ENCODE measurements at places on chromosomes 7 and 10.

DNA sequence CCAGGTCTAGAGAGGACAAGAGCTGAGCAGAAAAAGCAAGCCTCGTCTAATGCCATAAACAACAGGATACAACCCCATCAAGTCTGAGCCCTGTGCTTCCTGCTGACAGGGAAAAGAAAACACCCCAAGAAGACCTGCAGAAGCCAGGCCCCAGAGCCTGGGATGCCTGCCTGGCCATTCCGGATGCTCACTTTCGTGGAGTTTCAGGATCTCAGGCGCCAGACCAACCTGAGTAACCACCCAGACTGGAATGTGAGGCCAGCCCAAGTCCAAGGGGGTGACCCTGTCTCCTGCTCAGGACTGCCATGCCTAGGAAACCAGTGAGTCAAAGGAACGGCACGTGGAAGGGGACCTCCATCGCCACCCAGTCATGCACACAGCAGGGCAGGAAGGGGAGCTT lies 74.3 kb downstream of the PLXNA4 start:
- no peak for DNase-seq

DNA sequence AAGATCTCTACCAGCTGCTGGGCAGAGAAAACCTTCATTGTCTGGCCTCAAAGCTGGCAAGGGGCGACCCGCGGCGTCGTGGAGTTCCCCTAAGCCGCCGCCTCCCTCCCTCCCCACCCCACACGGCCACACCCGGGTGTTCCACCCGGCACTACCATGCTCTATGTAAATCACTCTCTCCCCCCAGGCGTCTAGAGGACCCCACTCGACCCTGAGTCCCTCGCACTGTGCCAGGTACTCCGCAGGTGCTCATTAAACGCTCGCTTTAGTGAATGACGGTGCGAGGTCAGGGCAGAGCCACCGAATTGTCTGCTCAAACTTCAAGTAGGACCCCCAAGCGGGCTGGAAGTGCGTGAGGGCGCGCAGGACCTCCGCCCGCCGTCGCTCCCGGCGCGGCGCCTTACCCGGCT lies 628 bp downstream of the PARP12 start:
- DNase-seq: no peak

DNA sequence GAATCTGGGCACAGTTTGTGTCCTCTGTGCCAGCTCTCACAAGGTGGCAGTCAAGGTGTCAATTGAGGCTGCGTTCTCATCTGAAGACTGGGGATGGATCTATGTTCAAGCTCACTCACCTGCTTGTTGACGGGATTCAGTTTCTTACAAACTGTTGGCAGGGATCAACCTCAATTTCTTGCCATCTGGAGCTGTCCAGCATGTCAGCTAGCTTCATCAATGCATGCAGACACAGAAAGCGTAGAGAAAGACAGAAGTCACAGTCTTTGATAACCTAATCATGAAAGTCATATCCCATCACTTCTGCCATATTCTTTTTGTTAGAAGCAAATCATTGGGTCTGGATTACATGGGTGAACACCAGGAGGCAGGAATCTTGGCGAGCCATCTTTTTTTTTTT lies 32.0 kb upstream of the WAPL start:
- no peak for DNase-seq

DNA sequence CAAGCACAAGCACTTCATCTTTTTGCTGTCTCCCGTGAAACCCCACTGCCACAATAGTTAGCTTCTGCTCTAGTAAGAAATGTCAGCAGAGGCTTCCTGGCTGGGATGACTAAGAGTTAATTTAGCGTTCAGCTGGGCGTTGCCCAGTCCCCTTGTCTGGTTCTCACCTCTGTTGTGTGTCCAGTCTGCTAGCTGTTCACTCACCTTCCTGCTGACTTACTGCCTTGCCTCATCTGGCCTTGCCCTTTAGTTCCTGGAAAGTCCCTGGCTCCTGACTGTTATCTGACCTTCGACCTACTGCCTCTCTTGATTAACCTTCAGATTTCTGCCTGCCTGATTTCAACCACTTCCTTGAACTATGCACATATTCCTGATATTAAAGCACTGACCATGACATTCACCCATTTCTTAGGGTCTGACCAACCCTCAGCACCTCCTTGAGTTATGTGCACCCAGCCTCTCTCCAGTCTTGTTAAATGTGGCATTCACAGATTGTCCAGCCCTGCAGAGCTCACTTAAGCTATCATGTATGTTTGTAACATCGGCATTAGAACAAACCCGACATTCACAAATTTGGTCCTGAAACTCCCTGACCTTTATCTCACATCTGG lies 30.3 kb downstream of the C7orf33 start:
- DNase-seq: peak; percentile 3

- no peak for DNase-seq
Measured at GRCh38 chr10:73916761-73917470, 6.0 kb downstream of the PLAU start.

DNA sequence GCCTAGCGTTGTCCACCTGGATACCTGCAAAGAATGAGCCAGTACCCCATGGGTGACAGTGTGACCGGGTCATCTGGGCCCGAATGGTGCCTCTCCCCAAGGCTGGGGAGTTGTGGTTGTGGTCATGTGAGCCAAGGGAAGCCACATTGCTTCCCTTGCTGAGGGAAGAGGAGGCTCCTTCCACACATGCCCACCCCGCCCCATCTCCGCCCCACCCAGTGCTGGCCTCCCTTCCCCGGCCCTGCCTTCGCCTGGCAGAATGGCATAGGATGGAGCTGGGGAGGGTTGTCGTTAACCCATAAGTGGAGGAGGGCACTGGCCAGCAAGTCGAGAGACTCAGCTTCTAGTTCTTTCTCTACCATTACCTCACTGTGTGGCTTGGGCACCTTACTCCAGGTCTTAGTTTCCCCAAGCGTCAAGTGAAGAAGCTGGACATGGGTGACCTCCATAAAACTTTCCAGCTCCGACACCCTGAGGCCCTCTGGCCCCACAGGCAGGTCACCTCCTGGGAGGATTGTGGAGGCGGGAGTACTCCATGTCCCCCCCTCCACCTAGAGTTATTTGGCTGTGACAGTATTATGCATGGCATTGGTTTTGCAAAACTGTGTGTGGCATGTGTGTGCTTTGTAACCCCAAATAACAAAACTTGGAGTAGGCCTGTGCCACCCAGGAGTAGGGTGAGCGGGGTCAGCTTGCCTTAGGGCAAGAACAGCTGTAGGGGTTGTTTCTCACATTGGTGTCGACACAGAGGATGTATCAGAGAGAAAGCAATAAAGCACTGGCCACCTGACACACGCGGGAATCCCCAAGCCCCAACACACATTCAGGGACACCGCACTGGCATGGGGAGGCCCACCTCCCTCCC lies 90.5 kb upstream of the MACROH2A2 start:
- no peak for DNase-seq

- DNase-seq: peak; percentile 39
Measured at GRCh38 chr7:77393261-77393660, 22.9 kb downstream of the GSAP start.

- DNase-seq: no peak
Measured at GRCh38 chr7:36944838-36945237, 220.5 kb upstream of the AOAH start.

- DNase-seq: no peak
Measured at GRCh38 chr10:5148678-5149032, 36.3 kb downstream of the AKR1C8 start.

- no peak for DNase-seq
Measured at GRCh38 chr7:150754951-150755350, 17.7 kb downstream of the GIMAP5 start.

DNA sequence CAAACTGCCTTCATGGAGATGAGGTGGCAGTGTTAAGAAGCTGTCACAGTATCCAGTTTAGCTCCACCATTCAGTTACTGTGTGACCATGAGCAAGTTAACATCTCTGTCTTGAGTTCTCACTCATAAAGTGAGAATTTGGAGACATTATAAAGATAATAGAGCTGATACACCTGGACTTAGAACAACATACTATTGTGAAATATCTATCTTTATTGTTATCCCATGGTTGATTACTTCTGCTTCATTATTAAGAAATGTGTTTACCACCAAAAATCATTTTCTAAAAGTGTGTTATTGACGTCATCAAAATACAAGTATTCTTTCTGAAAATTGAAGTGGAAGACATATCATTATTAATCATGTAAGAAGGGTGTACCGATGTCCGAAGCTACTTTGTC lies 166.9 kb downstream of the SEMA3A start:
- no peak for DNase-seq

DNA sequence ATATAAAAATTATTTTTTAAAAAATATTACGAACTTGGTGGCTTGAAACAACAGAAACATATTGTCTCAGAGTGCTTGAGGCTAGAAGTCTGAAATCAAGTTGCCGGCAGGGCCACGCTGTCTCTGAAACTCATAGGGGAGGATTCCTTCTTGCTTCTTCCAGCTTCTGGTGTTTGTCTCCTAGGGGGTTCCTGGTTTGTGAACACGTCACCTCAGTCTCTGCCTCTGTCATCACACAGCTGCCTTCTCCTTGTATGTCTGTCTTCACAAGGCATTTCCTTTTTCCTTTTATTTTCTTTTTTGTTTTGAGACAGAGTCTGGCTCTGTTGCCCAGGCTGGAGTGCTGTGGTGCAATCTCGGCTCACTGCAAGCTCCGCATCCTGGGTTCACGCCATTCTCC lies 12.7 kb upstream of the SNX8 start:
- no peak for DNase-seq

DNA sequence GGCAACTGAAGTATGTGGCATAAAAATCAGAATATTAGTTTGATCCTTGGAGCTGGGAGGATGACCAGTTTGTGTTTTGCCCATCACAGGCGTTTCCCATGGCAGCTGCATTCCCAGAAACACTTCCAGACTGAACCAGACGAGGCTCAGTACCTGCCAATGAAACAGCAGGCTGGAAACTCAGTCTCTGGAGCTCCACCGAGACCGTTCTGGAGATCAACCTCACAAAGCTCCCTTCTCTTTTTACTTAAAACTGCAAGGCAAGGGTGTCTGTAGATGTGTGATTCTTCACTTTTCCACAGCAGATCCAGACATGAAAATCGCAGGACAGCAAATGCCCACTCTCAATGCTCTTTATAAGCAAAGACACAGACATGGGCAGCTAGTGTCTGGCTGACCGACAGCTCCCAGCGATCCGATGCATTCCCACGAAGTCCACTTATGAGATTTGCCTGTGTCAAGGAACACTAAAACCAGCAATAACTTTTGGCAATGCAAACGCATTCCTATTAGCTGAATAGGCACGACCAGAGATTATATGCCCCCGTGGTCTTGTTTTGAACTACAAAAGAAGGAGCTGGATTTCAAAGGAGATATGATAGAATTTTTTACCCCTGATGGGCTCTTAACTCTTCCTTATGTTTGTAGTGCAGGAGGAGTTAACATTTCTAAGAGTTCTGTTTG lies 72.6 kb downstream of the ADAM12 start:
- DNase-seq: peak; percentile 89

- DNase-seq: peak; percentile 70
Measured at GRCh38 chr7:16083931-16084330, 337.4 kb downstream of the CRPPA start.

- DNase-seq: no peak
Measured at GRCh38 chr10:95440756-95441546, 120.2 kb downstream of the SORBS1 start.

GRCh38 chr10:80580638-80581468 lies 43.2 kb downstream of the SH2D4B start:
- DNase-seq: no peak

GRCh38 chr7:25579778-25580075 lies 351.4 kb upstream of the NPVF start:
- DNase-seq: no peak

GRCh38 chr10:30774261-30774660 lies 144.7 kb upstream of the LYZL2 start:
- DNase-seq: no peak

DNA sequence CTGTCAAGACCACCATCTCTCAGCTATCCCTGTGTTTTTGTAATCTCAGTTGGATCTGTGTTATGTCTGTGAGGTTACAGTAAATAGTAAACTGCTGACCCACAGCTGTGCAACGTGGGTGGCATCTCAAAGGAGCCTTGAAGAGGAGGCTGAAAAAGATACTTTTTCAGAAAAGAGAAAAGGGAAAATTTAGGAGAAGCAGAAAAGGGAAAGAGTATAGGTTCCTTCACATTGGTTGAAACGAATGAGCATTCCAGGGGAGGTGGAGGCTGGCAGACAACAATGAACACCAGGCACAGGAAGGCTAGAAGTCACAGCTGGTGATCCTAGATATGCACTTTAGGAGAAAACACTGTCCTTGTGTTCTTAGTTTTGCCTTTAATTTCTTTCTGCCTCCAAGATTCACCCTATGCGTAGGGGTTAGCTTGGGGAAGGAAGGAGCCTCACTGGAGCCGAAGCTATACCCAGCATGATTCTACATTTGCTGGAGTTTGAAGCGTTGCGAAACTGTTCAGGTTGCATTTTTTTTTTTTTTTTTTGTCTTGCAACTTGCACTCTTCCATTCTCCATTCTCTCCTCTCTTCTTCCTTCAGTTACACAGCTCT lies 18.3 kb downstream of the CPED1 start:
- DNase-seq: peak; percentile 62

DNA sequence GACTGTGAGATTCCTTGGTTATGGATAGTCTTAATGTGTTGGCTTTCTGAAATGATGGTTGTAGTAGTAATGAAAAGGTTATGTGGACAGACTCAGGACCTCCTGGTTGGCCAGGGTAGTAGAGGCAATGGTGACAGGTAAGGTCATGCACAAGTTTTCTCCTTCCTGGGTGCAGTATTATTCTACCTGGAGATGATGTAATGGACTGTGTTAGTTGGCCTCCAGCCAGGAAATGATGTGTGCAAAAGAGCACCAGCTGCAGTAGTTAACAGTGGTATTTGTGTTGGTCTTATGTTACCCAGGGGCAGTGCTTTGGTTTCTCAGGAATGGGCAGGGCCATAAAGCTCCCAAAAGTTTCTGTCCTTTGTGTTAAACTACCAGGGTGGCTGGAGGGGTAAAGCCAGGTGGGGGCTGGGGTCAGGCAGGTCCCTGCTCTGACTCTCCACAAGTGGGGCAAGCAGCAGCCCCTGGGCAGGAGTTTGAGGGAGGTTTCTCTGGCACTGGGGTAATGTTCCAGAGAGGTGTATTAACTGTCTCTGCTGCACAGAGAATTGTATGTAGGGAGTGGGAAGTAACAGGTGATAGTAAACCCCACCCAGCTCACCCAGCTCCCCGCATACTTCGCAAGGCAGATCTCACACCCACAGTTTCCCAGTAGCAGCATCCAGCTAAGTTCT lies 36.3 kb downstream of the GPR22 start:
- DNase-seq: peak; percentile 41

DNA sequence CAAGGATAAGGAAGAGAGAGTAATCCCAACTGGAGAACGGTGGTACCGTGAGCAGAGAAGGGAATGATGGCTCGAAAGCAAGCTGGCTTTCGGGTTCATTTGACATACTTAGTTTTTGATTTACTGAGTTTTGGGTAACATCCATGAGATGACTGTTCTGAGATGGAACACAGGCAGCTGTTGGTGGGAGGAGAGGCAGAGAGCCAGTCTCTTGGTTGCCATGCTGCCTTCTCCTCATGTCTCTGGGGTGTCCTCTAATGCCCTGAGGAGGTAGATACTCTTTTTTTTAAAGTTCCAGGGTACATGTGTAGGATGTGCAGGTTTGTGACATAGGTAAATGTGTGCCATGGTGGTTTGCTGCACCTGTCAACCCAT lies 76.4 kb upstream of the NRP1 start:
- no peak for DNase-seq

All from choroid plexus epithelial cell (primary cell).